ENCODE measurements at places on chromosomes 5 and 9. TPM values are rescaled to one million over a fixed set of nuclear protein-coding genes. Genes with fewer than 3 reads are reported as not detected.

- DNase-seq: no peak
These were observed 6.9 kb upstream of the RBM27 start for GRCh38 chr5:146196459-146197048.

DNA sequence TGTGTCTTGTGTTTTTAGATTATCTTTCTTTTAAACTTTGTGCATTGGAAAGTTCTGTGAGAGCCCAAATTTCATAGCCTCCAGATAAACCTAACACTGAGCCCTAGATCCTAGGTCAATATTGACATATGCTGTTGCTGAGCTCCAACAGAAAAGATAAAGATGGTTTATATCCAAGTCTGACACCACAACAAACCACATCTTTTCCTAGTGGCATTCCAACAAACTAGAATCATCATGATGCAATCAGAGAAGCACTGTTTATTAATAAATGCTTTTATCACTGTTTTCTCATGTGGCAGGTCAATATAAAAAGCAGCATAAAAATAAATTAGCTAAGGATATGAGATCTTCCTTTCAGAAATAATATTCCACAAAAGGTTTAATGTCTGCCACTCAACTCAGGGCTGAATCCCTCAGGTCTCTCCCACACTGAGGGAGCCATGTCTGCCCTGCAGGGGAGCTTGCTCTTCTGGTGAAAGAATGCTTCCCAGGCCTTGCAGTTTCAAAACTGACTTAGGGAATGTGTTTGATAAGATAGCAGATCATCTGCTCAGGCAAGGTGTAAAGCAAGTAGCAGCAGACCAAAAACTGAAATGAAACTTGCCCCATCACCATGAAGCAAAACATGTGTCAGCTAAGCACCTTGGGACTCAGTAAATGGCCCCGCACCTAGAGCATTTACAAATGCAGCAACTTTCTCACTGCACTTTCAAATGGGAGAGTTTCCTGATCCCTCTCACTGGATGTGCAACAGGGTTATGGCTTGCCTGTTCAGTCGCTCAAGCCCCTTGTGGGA is 493.0 kb downstream of the AGTPBP1 start:
- no peak for DNase-seq

DNA sequence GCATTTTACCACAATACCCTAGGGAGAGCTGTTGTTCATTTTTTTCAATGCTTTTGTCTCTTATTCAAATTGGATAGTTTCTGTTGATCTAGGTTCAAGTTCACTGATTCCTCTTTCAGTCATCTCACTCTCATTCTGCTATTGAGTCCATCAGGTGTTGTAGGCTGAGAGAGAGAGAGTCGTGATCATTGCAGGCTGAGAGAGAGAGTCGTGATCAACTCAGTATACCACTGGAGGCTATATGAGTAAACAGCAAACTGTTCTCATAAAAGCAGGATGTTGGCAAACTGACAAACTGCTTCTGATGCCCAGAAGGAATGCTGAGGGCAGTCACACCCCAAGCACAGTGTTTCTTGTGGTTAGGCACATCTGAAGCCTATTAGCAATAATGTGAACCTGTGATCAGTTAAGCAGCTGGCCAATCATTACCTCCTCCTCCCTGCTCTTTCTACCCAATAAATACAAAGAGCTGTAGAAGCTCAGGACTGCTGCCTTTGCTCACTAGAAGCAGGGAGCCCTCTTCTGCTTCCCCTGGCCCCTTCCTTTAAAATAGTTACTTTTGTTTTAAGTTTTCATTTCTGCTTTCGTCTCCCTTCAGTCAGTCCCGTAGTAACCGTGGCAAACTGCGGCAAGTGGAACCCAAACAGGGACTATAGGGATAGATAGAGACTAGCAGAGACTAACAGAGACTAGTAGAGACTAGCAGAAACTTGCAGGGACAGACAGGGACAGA is 476.1 kb upstream of the ACO1 start:
- DNase-seq: no peak

FAM200C gene
- 4.9 TPM for total RNA-seq

TERT gene
- not detected for total RNA-seq

DNA sequence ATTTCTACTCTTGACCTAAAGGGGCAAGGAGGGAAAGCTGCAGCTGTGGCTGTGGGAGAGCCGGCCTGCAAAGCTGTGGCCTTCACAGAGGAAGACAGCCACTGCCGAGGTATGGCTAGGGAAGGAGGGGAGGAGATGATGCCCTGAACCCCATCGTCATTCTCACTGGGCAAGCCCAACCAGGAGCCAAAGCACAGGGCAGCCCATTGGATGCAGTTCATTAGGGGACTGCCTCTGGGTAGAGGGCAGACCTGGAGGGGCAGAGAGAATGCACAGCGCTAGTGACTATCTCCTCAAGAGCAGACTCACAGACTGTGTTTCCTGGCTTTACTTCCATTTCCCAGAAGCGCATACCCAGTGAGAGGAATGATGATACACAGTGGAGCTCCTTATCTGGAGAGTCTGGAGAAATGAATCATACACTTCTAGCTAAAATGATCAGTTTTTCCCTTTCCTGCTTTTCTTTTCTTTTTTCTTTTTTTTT is 47.2 kb upstream of the TTC23L start:
- peak; percentile 18 for DNase-seq
